ENCODE measurements at places on chromosomes 16 and 17.

GRCh38 chr17:78719630-78720298, 62.3 kb downstream of the CYTH1 start:
- DNase-seq = no peak

- no peak for DNase-seq
Measured at GRCh38 chr17:51335006-51335590, 74.8 kb downstream of the UTP18 start.

DNA sequence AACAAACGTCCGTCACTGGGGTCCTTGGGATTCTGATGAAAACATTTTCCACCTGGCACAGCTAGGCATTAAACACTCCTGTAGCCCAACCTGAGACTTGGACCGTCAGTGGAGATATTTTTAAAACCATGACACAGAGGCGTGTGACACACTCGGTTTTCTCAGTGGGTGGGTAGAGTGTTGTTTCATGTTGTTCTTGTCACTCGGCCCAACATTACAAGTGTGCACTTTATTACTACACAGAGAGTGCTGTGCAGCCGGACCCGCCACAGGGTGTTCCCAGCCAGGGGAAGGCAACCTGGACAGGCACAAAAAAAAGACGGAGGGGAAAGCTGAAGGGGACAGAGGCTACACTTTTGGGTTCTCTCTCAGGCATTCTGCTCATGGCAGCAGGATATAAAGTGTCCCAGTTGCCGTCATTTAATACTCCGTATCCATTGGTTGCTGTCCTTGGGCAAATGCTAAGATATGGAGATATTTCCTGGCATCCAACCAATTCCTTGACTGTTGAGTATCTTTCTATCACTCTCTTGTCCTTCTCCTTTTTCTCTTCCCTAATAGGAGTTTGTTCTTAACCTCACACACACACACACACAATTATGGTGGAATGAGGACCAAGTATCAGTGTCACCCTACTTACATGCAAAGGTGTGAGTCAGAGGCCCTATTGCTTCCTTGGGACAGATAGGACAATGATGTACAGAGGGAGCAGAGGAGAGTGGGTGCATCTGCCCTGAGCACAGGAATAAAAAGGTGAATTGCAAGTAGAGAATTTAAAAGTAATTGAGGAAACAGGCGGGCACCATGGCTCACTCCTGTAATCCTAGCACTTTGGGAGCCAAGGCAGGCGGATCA, 154.1 kb upstream of the SOX9 start:
- no peak for DNase-seq

DNA sequence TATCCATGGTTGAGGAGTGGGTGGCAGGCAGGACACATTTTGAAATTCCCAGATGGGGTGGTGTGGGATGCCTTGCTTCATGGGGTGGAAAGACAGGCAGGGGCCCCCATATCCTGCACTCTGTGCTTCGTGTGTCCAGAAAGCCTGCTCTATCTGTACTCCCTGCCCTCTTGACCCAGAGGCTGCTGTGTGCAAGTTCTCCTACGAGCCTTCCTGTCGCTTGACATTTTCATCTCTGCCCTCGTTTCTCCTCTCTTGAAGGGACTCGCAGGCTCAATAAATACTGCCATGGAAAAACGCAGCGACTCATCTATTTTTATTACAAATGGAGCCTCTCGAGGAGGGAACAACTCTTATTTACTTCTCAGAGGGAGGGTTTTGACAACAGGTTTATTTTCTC, 254.8 kb downstream of the XYLT1 start:
- no peak for DNase-seq

DNA sequence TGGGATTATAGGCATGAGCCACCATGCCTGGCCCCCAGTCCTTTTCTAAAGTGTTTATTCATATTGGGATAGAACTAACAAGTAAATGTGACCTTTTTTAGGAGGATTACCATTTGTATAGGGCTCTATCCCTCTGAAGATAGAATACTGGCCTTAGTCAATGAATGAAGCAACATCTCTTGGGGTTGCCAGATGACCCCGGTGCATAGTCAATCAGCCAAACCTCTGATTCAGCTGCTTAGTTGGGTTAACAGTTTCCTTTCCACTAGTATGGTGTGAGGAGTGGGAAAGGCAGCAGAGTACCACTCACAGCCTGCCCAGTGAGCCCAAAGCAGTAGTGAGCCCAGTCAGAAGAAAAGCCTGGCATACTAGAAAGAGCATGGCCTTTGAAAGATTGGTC, 94.6 kb upstream of the TBX2 start:
- DNase-seq = no peak

- DNase-seq = no peak
Measured at GRCh38 chr17:48510761-48511604, 19.8 kb downstream of the HOXB1 start.

Measured in glutamatergic neuron (in vitro differentiated cells).